ENCODE measurements at places on chromosomes 11 and 22. TPM values are rescaled to one million over a fixed set of nuclear protein-coding genes. Genes with fewer than 3 reads are reported as not detected.
A peak's percentile ranks its signal among the peaks of the same experiment; 100 is the strongest.

GRCh38 chr22:39152024-39152510, 413 bp downstream of the CBX7 start:
- peak; percentile 80 for DNase-seq

DNA sequence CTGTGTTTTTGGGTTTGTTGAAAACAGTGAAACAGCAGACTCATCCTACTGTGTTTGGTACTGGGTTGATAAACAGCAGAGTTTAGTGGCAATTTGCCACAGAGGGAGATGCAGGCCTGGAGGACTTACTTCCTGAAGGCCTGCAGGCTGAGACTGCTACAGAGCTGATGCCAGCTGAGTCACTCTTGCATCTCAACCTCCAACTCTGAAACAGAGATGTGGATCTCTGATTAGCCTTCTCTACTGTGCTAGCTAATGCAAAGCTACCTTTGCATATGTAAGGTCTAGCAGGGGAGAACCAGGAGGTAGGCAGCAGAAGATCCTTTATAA, 14.3 kb downstream of the ATP5MG start:
- no peak for DNase-seq

GRCh38 chr22:19520566-19521305, 3.5 kb downstream of the CLDN5 start:
- peak; percentile 81 for DNase-seq

DNA sequence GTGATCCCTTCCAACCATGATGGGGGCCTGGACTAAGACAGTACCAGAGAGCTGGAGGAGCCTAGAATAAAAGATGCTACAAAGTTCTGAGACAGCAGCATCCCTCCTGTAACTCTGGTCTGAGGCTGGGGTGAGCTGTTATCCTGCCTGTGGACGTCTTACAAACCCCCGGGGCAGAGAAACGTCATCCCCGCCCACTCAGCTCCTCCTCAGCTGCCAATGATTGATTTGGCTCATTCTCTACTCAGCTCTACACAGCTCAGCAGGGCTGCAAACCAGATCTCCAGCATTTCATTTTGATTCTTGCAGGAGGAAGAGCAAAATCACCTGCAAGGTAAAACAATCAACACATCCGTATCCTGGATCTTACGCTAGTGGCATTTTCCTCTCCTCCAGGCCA, 55.5 kb downstream of the CSNK2A3 start:
- DNase-seq: no peak

GRCh38 chr11:118606157-118606843, 1.1 kb upstream of the PHLDB1 start:
- DNase-seq: peak; percentile 25

GRCh38 chr22:42621505-42622002, 6.9 kb upstream of the POLDIP3 start:
- no peak for DNase-seq

- no peak for DNase-seq
Measured at GRCh38 chr11:66985508-66986177, 10.5 kb downstream of the C11orf86 start.

GRCh38 chr11:126233391-126233790, 21.8 kb downstream of the FAM118B start:
- no peak for DNase-seq

- no peak for DNase-seq
Measured at GRCh38 chr11:129291546-129291945, 84.1 kb upstream of the BARX2 start.

DNA sequence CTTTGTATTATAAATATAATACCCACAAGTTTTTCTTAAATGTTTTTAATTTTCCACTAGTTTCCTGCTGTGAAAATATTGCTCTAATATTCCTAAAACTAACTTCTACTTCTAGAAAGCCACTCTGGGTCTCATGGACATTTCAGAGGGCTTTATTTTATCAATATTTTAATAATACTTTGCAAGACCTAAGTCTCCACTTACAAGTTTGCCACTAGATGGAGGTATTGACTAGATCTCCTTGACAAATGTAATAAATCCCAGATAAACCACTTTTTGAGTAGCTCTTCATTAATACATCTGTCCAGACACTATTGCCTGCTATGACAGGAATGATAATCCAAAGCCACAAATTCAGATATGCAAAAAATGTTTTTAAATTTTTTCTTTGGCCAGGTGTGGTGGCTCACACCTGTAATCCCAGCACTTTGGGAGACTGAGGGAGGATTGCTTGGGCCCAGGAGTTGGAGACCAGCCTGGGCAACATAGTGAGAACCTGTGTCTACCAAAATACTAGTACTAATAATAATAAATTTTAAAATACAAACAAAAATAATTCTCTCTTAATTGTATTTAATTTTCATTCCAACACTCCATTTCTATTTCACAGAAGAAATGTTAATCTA, 3.5 kb upstream of the ACAT1 start:
- no peak for DNase-seq

DNA sequence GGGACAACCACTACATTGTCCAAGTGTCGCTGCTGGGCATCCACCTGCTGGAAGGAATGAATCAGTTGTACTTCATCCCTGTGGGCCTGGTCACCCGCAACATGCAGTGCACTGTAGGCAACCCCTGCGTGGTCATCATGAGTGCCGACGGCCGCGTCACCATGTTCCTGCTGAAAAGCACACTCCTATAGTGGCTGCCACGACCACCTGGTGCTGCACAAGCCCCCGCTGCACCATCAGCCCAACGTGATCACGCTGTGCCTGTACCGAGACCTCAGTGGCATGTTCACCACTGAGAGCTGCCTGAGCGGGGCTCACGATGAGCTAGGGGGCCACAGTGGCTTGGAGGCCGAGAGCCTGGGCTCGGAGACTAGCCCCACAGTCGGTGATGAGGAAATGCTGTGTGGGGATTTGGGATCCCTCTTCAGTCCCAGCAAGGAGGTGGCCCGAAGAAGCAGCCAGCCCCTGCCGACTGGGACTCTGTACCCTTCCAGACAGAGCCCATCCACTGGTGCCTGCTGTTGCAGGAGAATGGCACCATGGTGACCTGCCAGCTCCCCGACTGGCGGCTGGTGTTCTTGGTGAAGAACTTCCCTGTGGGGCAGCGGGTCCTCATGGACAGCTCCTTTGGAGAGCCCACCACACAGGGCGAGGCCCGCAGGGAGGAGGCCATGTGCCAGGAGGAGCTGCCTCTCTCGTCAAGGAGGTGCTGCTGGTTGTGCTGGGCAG, 15.7 kb upstream of the SLC5A4 start:
- no peak for DNase-seq

DNA sequence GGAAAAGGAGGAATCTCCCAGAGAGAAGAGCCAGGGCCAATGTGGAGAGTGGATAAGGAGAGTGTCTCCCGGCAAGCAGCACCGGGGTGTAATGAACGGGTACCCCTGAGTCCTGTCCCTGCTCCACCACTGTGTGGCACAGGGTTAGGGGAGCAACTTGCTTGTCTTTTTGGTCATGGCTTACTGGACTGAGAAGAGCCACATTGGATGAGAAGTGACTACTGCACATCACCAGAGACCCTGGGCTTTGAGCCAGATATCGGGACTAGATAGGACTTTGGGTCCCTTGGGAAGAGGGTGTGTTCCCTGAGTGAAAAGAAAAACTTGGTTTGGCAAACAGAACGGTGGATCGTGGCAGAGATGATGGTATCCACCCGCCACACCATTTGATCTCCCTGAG, 24.6 kb downstream of the SDHAF2 start:
- no peak for DNase-seq

The LRRC74B gene
- total RNA-seq: not detected

The CCDC116 gene
- total RNA-seq: 0.85 TPM

The RIMBP3C gene
- total RNA-seq: 0.38 TPM

The OR51E2 gene
- total RNA-seq: 0.97 TPM

The XKR3 gene
- not detected for total RNA-seq

The TNNT3 gene
- 1.3 TPM for total RNA-seq

The BLID gene
- total RNA-seq: 0.68 TPM

The SEC14L6 gene
- 1.2 TPM for total RNA-seq

The OR52E8 gene
- total RNA-seq: not detected

All from chondrocyte (in vitro differentiated cells).